ENCODE measurements at places on chromosomes 1 and 21.
A peak's percentile ranks its signal among the peaks of the same experiment; 100 is the strongest.

GRCh38 chr1:89633800-89634625, 1.1 kb downstream of the LRRC8C start:
- peak; percentile 36 for DNase-seq

DNA sequence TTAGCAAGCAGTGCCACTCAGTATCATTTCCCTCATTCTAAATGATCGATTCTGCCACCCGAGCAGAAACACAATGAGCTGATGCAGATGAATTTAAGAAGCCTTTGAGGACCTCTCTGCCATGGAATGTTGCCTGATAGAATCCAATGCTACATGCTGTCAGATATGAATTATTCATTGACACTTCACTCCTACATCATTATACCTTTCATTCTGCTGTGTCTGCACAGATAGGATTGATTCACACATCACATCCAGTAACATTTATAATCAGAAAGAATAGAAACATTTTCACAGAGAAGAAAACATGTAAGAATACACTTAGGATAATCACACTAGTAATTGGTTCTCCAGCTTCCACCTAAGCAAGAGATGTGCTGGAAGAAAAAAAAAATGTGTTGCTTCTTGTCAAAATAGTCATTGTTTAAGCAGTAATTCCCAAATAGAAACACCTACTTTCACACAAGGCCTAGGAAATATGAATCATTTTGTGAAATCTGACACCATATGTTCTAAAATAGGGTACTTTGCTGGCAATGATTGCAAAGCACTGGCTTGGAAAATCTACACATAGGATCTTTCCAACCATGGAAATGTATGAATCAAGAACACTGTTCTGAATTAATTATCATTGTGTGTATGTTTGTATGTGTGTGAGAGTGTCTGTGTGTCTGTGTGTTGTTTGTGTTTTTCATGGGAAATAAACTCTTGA, 110.1 kb downstream of the GRIK1 start:
- peak; percentile 17 for DNase-seq

DNA sequence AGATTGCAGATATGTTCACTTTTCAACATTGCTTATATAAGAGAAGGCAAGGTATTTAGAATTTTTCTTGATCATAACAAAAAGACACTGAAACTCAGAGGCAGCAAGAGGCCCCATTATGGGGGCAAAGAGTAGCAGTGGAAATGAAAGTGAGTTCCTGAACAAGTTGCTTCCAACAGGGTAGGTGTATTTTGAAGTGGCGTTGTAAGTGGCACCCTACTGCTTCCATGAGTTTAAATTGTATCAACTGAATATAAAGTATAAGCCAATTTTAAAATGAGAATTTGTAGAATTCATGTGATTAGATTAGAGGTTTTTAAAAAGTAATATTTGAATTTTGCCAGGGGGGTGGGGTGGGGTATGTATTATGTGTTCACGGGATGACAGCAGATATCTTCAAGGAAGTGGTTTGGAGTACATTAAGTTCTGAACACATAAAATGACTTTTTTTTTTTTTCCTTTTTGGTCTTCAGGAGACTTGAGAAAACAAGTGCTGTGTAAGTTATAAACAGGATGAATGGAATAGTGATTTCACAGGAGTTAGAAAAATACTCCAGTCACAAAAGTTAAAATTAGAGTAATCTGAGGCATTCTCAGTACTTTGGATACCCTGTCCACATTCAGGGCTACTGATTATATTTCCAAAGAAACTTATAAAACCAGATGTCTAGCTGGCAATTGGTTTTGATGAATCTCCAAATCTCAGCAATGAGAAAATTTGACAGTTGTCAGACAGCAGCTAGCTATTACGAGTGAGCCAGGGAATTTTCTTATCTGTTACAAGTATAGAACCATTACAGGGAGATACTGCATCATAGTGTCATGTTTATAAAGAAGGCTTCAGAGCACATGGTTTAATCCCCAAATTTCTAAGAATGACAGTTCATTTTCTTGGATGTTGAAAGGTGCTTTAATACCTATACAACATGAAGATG, 182.0 kb downstream of the ST6GALNAC3 start:
- no peak for DNase-seq

DNA sequence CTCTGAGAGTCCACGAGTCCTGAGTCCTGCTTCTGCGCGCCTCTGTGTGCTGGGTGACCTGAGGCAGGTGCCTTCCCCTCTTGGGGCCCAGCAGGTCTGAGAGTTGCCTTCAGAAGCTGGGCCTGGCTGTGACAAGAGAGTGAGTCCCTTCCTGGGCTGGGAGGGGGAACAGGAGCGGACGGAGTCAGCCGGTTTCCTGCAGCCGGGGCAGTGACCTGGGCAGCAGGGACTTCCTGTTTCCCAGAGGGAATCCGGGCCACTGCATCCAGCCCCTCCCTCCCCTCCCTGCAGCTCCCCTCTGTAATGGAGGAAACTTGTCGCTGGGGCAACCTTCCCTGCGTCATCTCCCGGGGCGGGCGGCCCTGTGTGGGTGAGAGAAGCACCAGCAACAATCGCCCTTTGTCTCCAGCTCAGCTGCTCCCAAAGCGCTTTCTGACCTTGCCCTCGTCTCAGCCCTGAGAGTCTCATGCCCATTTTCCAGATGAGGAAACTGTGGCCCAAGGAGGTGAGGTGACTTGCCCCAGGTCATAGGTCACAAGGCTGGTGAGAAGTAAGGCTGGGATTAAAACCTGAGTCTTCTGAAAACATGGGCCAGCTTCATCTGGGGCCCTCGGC, 61.1 kb downstream of the SDC3 start:
- peak; percentile 16 for DNase-seq

DNA sequence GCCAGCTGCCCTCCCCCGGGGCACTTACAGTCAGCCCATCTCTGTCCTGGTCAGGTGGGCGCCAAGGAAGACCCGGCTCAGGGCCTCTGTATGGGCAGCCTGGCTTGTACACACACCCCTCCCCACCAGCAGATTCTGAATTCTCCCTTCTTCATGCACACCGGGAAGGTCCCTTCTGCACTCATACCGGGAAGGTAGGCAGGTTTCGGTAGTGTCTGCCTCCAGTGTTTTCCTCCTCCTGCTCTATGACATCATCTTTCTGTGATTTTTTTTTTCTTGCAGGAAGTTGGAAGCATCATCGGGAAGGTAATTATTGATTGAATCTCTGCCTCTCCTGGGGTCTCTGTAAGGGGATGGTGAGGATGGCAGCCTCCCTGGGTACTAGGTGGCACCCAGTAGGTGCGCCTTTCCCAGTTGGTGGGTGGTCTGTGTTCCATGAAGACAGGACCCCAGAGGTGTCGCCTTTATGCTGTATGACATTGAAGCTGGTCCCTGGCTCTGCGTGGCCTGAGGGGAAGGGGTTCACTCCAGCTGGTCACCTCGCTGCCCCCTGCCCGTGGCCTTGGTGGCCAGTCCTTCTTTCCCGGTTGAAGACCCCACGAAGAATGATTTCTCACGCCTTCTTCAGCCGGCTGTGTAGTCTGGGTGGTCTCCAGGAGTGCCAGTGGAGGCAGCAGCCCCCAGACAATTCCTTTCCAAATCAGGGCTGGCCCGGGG, 82.1 kb upstream of the COL6A1 start:
- no peak for DNase-seq
